ENCODE measurements at places on chromosomes 7 and 10.
A peak's percentile ranks its signal among the peaks of the same experiment; 100 is the strongest.

DNA sequence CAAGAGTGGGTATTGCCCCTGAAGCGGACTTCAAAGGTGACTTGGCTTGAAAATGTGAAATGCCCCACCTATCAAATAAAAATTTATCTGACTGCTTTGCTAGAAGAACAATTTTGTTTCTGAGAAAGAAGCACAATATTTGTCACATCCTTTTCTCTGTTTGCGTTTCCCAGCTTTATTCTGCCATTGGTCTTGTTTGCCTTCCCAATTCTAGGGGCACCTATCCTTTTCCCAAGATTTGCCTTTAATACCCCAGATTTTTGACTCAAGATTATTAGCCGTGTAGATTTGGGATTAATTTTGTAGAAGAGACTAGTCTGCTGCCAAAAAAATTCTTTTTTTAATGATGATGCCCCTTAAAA is 110.2 kb upstream of the LRGUK start:
- DNase-seq: no peak

DNA sequence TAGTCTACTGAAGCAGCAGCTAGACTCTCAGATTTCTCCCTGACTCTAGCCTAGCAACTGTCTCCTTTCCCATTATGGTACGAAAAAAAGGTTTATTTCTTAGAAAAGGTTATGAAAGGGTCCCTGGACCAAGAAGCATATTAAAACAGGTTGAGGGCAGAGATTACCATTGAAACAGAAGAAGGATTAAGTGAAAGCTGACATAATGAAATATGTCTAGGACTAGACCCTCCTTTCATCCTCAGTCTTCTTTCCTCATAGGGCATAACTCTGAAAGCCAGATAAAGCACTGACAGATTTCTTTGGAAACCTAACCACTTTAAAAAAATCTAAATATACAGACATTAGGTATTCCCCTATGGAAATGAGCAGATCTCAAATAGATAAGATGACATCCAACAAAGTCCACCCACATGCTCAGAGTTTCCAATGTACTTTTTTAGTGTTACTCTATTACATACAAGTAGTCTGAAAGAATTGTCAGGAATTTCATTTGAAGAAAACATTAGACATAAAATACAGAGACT is 58.6 kb downstream of the JMJD1C start:
- DNase-seq: no peak

DNA sequence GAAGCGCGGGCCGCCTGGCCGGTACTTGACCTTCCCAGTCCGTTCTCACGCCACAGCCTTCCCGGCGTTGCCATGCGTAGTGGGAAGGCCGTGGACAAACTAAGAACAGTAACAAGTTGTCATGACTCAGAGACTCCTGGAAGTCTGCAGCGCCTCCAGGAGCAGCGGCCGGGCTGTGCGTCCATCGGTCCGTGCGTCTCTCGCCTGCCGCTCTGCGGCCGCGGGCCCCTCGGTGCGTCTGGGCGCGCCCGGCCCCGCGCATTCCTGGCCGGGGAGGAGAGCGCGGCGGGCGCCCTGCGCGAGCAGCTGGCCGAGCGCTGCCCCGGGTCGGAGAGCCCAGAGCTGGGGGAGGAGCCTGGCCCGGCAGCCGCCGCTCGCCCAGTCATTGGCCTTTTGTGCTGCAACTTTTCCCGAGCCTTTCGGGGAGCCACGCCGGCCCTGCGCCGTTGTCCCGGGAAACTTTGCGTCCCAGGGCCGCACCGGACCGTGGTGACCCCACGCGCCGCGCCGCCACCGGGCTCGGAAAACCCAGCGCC is 123.7 kb downstream of the TACC2 start:
- DNase-seq: no peak

DNA sequence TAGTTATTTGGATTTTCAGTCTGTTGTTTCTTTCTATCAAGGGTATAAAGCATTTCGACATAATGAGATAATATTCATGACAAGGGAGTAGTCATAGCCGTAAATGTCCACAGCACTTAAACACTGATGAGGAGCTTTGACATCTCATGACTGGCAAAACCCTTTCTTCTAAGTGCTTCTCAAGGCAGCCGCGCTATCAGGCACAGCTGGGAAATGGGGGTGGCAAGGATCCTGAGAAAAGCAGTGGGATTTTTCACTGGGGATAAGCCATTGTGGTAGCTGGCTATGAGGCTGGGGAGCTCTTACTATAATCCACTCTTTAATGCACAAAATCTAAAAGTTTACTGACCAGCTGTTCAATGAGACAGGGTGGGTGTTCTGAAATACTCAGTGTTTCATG is 493.2 kb upstream of the KLF6 start:
- DNase-seq: no peak

DNA sequence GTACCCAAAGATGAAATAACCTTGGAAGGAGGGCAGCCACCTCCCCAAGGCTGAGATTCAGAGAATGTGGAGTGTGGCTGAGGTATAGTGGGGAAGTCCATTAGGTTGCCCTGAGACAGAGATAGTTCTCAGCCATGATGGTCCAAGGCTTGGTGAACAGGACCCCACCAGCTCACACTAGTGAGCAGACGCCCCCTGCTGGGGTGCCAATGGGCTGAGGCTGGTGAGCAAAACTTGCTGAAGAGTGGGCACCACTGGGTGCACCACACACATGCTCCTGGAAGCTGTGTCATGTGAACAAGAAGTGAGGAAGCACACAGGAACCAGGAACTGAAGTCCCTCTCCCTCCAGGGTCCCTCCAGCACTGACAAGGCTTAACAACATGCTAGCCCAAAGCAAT is 8.9 kb downstream of the FBXL13 start:
- DNase-seq: no peak

GRCh38 chr10:70350501-70350900 is 31.9 kb downstream of the LRRC20 start:
- DNase-seq: no peak

DNA sequence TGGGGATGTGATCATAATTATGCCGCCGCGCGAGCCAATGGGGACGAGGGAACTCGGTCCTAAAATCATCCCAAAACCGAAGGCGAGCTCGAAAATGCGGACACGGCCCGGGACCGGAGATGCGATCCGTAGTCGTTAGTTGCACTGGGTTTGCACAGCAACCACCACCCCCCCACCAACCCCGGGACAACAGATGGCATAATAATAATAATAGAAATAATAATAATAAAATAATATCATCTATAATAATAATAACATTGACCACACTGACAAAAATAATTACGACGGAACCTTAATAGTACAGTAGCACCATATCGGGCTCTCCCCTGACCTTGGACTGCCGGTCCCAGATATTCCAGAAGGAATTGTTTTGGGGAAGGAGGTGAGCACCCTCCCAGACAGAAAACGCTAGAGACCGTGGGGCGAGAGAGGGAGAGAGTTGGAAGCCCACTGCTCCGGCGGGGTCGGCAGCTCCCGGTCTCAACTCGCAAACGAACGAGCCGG is 1.1 kb upstream of the EMX2 start:
- peak; percentile 24 for DNase-seq

DNA sequence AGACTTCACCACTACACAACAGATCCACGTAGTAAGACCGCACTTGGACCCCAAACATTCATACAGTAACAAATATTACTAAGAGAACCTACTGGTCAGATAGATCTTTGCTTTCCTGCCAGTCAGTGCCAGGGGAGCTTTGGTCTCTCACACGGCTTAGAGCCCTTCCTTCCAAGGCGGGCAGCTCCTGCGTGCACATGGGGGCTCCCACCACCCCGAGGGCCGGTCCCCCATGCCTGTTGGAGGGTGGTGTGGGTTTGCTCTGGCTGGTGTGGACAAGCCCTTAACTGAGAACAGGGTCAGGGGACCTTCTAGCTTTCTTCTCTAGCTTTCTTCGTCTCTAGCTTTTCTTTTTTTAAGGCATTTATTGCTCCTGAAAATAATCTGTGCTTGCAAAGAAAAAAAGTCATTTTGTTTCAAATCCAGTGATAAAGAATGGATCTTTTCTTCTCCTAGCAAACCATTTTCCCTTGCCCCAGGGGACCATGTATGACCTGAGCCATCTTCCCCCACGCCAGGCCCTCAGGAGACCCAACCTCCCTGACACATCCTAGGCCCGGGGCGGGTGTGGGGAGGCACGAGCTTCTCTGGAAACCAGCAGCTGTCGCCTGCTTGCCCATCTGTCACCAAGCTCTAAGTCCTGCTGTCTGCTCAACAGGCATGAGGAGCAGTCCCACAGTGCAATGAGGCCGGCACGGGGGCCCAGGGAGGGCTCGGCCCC is 591.1 kb downstream of the PTPRN2 start:
- DNase-seq: no peak

All from caudate nucleus (tissue), 63 donors.